ENCODE measurements at places on chromosomes 3 and 15.
A peak's percentile ranks its signal among the peaks of the same experiment; 100 is the strongest.

GRCh38 chr3:5188419-5189221 is 1.1 kb downstream of the EDEM1 start:
- peak overlapping the region; percentile 94 for H3K4me3 ChIP-seq
- H3K27me3 ChIP-seq, result no peaks in the 10 kb centered on the region
- H3K4me1 ChIP-seq, result peaks cover 2% of the 10 kb centered on the region
- H3K36me3 ChIP-seq, result no peaks in the 10 kb centered on the region
- DNase-seq, result peak; percentile 17
- H3K27ac ChIP-seq, result peak overlapping the region; percentile 88

DNA sequence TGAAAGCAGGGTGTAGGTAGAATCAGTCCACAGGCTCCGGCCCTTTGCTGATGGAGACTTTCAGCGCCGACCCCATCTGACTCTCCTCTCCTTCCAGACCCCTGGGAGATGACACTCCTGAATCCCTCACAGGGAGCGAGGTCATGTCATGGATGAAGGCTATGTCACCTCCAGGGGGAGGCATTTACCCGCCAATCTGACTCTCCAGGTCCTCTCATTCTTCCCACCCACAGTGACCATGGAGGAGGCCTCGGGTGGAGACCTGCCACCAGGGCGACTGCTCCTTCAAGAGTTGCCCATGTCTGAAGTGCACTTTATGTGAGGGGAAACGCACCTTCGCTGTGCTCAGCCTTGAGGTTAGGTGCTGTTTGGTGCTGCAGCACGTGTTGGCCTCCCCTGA is 112.7 kb downstream of the KLF13 start:
- H3K27me3 ChIP-seq, result no peaks in the 10 kb centered on the region
- H3K27ac ChIP-seq, result no peak overlapping the region

GRCh38 chr3:72270072-72270681 is 485.2 kb upstream of the PROK2 start:
- no peak overlapping the region for H3K4me3 ChIP-seq
- peak; percentile 96 for DNase-seq

GRCh38 chr3:4994144-4994730 is 15.0 kb downstream of the BHLHE40 start:
- no peak overlapping the region for H3K4me3 ChIP-seq
- H3K4me1 ChIP-seq, result peaks cover 13% of the 10 kb centered on the region
- H3K27me3 ChIP-seq, result no peaks in the 10 kb centered on the region
- no peaks in the 10 kb centered on the region for H3K36me3 ChIP-seq
- DNase-seq, result peak; percentile 81
- no peak overlapping the region for H3K27ac ChIP-seq
